ENCODE measurements at places on chromosomes 12 and 14.

DNA sequence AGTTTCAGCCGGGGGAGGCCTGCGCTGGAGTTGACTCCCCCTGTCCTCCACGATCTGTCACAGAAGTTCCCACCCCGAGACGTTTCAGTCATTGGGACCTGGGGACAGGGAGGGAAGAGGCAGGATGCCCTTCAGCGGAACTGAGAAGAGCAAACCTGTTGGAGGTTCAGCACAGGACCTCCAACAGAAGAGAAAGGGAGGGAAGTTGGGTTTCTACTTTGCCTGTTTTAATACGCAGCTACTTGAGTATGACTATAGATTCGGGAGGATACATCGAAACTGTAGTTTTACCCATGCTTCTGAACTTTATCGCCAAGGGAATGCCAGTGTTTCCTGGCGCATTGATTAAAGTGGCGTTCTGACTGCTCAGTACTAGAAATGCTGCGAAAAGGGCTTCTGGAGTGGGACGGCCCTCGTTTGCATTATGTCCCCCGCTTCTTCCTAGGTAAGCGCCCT, 2.3 kb upstream of the DUSP6 start:
- no peak for DNase-seq

GRCh38 chr12:114404083-114404925, 1.6 kb downstream of the TBX5 start:
- DNase-seq, result no peak

- no peak for DNase-seq
Measured at GRCh38 chr14:50060871-50061663, 55.3 kb downstream of the VCPKMT start.

DNA sequence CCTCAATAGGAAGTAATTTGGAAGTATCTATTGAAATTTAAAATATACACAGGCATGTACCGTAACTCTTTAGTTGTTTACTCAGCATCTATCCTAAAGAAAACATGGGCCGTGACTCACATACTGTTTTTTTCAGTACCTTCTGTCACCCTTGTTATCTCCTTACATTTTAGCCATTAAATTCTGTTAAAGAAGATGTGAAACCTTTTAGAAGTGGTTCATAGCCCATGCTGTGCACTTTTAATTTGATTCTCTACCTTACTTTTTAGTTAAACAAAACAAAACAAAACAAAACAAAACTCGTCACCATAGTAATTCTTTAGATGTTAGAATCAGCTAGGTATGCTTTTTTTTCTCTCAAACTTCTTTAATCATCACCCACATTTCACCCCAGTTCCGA, 494.4 kb upstream of the RGS6 start:
- no peak for DNase-seq

DNA sequence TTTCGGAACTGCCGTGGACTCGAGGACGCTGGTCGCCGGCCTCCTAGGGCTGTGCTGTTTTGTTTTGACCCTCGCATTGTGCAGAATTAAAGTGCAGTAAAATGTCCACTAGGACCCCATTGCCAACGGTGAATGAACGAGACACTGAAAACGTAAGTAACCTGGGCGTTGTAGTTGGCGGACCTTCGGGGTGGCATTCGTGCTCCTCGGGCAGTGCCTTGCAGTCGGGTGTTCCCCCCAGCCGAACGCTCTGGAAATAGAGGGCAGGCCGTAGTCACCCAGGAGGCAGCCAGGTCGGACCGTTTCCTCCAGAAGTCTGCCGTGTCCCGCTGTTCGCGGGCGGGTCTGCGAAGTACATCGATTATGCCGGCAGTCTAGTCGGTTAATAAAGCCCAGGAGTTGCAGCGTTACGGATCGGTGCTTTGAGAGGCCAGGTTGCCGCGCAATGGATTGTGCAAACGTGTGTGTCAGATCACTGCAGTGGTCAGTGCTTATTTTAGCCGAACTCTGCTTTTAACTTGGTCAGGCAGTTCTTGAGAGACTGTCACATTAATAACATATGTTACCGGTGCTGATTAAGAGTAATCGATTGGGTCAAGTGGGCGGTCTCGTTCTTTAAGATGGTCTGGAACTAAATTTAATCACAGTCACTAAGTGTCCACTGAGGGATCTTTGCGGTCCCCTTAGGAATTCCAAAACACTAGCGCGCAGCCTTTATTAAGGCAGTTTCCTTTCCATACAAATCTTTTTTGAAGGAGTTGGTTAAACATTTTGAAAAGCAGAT, 906 bp downstream of the MARK3 start:
- DNase-seq, result peak; percentile 68

- no peak for DNase-seq
Measured at GRCh38 chr14:70086685-70087379, 101.9 kb downstream of the SLC8A3 start.

Measured in liver (tissue), 10 donors.